ENCODE measurements at places on chromosomes 11 and 22. TPM values are rescaled to one million over a fixed set of nuclear protein-coding genes. Genes with fewer than 3 reads are reported as not detected.
A peak's percentile ranks its signal among the peaks of the same experiment; 100 is the strongest.

- no peak for DNase-seq
Observed at GRCh38 chr11:3215346-3216026, 3.1 kb downstream of the MRGPRG start.

GRCh38 chr22:20536590-20537324 lies 29.3 kb downstream of the MED15 start:
- no peak for DNase-seq

GRCh38 chr11:43686207-43686606 lies 5.7 kb downstream of the HSD17B12 start:
- DNase-seq: no peak

DNA sequence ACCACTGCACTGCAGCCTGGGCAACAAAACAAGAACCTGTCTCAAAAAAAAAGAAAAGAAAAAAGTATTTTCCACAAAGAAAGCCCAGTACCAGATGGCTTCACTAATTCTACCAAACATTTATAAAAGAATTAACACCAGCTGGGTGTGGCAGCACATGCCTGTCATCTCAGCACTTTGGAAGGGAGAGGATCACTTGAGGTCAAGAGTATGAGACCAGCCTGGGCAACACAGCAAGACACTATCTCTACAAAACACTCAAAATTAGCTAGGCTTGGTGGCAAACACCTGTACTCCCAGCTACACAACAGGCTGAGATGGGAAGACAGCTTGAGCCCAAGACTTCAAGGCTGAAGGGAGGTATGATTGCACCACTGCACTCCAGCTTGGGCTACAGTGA lies 20.1 kb downstream of the RSF1 start:
- no peak for DNase-seq

DNA sequence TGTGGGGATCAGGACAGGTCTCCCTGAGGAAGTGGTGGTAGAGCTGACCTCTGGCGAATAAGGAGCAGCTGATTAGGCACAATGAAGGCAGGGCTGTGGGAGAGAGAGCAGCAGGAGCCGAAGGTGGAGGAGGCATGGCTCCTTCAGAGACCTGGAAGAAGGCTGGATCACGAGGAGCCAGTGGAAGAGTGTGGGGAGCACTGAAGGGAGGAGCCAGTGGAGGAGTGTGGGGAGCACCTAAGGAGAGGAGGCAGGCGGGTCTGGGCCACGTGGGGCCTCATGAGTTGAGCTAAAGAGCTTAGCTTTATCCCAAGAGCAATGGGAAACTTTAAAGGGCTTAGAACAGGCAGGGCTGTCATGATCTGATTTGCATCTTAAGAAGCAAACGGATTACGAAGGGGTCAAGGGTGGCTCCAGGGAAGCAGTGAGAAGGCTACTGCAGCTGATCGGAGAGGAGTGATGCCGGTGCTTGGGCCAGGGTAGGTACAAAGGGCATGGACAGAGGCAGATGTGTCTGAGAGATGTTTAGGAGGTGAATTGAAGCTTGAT lies 44.9 kb upstream of the EIF3D start:
- no peak for DNase-seq

DNA sequence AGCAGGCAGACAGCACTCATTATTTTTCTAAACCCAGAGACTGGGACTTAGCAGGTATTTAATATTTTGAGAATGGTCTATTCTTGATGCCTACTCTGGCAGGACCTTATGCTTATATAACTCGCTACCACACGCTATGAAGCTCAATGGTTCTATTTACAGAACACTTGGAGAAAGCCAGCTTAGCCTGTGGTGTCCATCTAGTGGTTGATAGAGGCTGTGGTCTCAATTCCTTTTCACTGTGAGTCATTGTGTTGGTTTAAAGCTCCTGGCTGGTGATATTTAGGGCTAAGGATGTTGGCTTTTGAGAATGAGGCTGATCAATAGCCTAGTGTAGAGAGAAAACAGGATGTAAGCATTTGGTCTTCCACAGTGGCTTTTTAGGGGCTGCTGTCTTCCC lies 206.4 kb downstream of the DBX1 start:
- peak; percentile 73 for DNase-seq

GRCh38 chr11:17845431-17845881 lies 110.9 kb downstream of the KCNC1 start:
- peak; percentile 42 for DNase-seq

DNA sequence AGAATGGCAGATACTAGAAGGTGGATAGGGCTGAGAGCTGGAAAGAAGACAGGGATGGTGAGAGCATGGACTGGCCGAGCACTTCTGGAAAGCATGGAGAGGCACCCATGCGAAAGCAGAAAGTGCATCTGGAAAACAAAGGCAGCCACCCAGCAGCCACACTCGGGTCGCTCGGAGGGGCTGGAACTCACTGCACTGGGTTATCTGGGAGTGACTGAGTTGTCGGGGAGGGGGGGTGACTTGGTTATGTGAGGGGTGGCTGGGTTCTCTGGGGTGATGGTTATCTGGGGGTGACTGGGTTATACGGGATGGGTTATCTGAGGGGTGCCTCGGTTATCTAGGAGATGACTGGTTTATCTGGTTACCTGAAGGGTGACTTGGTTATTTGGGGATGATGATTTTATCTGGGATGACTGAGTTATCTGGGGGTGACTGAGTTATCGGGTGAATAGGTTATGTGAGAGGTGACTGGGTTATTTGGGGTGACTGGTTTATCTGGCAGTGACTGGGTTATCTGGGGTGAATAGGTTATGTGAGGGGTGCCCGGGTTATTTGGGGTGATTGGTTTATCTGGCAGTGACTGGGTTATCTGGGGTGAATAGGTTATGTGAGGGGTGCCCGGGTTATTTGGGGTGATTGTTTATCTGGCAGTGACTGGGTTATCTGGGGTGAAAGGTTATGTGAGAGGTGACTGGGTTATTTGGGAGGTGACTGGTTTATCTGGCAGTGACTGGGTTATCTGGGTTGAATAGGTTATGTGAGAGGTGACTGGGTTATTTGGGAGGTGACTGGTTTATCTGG lies 2.6 kb upstream of the PANX2 start:
- no peak for DNase-seq

GRCh38 chr22:42080287-42080686 lies 787 bp downstream of the SMDT1 start:
- peak; percentile 70 for DNase-seq

GRCh38 chr11:72247584-72247983 lies 3.6 kb upstream of the PHOX2A start:
- no peak for DNase-seq

- no peak for DNase-seq
Observed at GRCh38 chr11:12133547-12134235, 23.3 kb downstream of the MICAL2 start.

OR51B2 gene
- total RNA-seq: not detected

GP1BB gene
- total RNA-seq: 0.86 TPM

PIWIL4 gene
- total RNA-seq: 0.86 TPM

ST14 gene
- not detected for total RNA-seq

SCGB1A1 gene
- total RNA-seq: not detected

BTG4 gene
- total RNA-seq: not detected

CHADL gene
- total RNA-seq: 0.64 TPM
